ENCODE measurements at places on chromosomes 4 and X.
A peak's percentile ranks its signal among the peaks of the same experiment; 100 is the strongest.

DNA sequence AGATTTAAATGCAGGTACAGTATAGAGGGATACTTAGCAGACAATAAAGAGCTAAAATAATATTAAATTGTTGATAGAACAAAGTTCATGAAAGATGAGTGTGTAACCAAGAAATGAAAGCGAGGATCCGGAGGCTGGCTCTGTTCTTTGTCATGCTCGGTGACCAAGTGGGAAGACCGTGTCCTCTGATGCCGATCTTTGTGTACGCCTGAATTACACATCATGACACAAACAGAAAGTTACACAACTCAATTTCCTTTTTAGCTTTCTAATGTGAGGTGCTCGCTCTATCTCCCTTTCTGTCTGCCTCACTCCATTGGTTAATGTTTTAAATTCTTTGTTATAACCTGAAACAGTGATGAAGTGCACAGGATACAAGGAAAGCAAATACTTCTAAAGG is 114.8 kb upstream of the NEIL3 start:
- no peak for DNase-seq

DNA sequence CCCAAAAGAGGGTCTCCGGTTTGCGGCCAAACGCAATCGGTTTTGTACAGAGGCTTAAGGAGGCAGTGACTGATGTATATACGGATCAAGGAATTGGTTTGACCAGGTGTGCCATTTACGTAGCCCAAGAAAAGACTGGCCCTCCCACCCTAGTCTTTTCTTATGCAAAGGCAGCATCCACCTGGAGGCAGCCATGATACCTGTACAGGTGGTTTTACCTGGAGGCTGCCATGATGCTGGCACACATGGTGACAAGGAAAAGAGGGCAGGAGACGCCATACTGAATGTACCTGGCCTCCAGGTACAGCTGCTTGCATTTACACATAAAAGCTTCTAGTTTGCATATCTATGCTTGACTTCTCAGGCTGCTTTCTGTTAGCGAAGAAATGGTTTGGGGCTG is 917.7 kb upstream of the INTU start:
- no peak for DNase-seq

- peak; percentile 89 for DNase-seq
Measured at GRCh38 chr4:1192091-1192492, 19.7 kb upstream of the SPON2 start.

GRCh38 chr4:156583265-156583664 is 388.3 kb downstream of the PDGFC start:
- no peak for DNase-seq

DNA sequence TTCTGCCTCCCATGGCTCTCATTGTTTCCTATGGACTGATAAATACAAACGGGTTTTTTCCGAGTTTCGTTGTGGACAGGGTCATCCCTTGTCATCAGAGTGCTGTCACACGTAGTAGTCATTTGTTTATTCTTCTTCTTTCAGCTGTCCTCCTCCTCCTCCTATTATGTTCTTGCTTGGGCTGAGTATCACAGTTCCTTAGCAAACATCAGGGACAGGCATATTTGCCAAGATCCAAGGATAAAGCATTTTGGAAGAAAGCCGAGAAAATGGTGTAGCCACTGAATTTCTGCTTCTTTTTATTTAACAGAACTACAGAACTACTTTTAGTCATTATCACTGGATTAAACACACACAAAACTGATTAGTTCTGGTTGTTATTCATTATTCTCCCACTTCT is 167.9 kb downstream of the MAML3 start:
- no peak for DNase-seq

- no peak for DNase-seq
Measured at GRCh38 chr4:10740891-10741620, 56.5 kb upstream of the CLNK start.

DNA sequence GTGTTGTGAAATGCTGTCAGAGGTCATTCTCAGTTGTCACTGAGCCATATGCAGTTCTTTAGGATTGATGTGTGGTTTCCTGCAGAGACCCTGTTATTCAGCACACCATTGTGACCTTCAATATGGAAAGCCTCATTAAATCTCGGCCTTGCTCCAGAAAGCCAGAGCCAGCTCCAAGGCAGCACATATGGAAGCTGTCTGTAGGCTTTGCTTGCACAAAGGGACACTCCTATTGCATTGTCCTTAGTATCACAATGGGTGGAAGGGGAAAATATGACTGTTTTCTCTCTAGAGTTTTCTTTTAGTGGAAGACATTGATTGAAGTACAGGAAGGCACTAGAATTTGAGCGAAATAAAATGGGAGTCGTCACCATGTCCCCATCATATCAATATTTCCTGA is 179.0 kb downstream of the CEP135 start:
- DNase-seq, result no peak

DNA sequence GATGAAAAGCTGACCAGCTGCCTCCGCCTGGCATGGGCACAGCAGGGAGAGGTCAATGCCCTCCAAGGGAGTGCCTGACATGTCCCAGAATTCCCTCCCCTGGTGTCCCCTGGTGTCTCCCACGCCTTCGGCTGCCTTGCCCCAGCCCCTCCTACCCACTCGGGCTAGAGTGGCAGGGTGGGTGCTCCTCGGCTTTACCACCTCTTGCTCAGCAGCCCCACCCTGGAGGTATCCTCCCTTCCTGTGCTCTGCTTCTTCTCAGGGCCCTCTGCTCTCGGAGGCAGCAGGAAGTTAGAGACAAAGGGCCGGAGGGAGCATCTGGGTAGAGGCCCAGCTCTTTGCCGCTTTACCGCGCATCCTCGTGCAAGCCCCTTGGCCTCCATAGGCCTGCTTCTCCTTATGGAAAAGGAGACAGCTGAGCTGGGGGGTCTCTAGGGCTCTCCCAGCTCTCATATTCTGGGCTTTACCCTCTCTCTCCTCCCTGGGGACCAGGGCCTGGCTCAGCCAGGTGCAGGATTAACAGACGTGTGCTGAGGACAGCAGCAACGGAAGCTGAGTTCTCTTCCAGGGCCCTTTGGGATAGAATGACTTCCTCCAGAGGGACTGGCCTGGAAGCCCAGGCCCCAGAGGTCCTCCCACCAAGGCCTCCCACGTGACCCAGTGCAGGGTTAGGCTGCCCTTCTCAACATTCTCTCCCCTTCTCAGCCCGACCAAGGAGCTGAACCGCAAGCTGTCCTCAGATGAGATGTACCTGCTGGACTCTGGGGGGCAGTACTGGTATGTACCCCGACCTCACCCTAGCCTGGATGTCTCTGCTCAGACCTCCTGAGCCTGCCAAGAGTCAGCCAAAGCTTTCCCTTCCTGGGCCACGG is 17.2 kb downstream of the XPNPEP2 start:
- peak; percentile 5 for DNase-seq

GRCh38 chrX:69145714-69146113 is 19.5 kb downstream of the PJA1 start:
- DNase-seq, result no peak

GRCh38 chr4:996997-997374 is 3.8 kb upstream of the SLC26A1 start:
- no peak for DNase-seq

DNA sequence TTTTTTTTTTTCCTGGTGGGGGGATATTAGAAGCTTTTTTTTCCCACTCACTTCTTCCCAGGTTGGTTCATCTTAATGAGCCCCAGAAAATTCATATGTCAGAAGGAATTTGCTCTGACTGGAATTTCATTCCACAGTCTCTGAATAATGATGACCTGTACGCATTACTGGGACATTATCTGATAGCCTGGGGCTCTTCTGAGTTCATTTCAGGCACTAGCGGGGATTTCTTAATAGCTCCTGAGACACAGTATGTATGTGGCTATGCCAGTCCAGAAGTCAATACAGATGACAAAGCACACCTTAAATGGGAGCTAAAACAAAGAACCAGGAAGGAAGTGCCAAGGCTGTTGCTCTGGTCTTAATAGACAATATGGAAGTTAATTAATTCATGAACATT is 295.2 kb upstream of the IGFBP7 start:
- DNase-seq, result peak; percentile 41

DNA sequence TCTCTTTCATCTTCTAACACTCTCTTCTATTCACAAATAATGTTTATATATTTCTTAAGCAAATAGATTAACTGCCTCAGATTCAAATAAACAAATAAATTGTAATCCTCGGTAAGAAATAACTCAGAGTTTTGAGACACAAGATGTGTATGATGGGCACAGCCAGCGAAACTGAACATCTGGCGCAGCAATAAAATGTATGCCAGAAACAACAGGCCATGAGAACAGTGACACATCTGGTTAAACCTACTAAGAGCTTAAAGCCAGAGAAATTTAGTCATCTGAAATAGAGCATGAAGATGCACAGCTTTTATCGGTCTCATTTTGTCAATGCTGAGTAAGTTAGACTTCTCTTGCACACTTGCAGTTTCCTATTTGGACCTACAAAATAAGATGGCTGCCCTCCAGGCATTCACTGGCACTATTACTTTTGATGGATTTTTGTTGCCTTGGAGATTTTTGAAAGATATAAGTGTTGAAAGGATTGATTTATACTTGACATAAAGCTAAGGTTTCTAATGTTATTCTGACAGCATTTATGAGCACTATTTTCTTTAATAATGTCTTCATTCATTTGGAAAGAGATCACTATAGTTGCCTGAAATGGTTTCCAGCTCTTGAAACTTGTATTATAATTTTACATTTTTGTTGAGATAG is 1444.0 kb downstream of the PCDH18 start:
- DNase-seq, result no peak

DNA sequence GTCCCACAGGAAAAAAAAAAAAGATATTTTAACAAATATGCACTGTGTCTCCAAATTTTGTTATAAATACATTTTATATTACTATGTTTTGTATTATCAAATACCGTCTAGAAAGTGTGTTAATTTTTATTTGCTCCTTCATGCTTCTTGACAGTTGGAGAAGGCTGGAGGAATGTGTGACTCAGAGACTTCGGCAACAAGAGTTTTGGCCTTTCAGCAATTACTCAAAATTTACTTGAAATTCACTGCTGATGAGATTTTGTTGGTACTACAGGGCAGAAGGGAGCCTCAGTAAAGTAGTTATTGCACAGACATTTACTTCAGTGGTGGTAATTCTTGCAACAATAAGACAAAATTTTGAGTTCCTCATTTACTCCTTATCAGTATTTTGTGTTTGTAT is 2164.0 kb downstream of the PCDH7 start:
- peak; percentile 9 for DNase-seq

DNA sequence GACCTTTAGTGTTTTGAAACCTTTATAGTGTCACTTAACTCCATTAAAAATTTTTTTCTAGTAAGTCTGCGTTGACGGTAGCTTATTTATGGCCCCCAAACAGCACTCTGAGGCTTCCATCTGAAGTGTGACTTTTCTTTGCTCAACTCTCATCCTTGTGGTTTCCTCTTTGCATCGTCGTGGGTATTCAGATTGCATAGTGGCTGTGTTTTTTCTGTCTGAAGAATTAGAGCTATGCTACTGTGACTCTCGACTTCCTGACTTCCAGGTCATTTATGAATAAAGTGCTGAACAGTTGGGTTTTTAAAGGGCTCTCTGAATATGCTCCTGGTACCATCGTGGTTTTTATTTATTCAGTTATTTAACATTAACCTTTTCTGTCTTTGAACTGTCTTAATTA is 44.9 kb downstream of the JADE1 start:
- DNase-seq, result no peak

DNA sequence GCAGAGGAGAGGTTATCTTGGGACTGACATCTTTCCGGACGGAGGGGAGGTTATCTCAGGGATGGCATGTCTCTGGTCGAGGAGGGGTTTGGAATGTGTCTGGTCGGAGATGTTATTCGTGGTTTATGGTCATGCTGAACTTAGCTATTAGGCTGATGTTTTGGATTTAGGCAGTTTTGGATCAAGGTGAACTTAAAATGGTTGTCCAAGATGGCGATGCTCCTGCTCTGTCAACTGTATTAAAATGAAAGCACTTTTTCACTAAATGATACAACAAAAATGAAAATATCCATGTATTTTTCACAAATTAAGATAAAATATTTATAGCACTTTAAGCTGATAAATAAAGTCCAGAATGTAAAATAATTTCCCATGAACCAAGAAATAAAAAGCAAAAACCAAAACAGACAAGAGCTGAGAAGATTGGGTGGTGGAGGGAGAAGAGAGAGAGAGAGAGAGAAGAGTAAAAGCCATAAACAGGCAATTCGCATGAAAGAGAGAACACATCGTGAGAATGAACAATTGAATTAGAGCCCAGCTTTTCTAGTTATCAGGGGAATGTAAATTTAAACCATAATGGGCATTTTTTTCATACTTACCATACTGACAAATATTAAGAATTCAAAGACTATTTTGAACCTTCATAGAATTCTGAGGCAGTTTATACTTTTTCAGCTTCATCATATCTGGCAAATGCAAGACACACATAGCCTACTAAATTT is 2236.0 kb upstream of the AGA start:
- DNase-seq, result no peak

DNA sequence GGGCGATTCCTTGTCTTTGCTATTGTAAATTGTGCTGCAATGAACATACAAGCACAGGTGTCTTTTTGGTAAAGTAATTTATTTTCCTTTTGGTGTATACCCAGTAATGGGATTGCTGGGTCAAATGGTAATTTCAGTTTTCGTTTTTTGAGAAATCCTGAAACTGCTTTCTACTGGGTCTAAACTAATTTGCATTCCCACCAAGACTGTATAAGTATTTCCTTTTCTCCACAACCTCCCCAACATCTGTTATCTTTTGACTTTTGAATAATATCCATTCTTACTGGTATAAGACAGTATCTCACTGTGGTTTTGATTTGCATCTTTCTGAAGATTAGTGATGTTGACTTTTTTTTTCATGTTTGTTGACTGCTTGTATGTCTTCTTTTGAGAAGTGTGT is 2506.0 kb downstream of the PCDH7 start:
- DNase-seq, result no peak

DNA sequence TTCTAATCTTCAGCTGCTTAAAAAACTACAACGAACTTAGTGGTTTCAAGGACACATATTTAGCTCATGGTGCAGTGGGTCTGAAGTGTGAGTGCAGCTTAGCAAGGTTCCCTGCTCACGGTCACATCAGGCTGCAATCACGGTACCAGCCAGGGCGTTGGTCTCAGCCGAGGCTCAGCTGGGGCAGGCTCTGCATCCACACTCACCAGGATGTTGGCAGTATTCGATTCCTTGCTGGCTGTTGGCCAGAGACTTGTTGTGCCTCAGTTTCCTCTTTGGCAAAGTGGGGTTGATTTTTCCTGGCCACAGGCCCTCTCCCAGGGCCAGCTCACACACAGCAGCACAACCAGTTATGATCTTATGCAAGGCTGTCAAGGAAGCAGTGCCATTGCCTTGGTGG is 61.8 kb downstream of the TRMT44 start:
- no peak for DNase-seq

DNA sequence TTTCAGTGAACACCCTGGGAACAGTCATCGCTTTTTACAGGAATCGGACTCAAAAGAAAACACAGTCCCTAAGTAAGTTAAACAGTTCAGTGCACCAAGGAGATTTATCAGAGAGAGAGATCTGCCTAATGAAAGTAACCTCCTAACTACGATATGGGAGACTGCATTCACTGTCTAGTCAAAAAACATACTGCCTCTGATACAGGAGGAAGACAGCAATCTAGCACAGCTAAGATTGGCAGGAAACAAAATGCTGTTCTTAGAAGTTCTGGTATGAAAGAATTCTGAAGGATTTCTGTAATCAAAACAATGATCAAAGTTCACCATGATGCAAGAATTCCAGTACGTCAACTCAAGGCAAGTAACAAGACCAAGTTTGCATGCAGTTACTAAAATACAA is 92.8 kb downstream of the MAML3 start:
- DNase-seq, result no peak

- no peak for DNase-seq
Measured at GRCh38 chrX:960821-961220, 251.6 kb downstream of the CRLF2 start.

- no peak for DNase-seq
Measured at GRCh38 chr4:96347582-96347981, 507.7 kb downstream of the PDHA2 start.
